ENCODE measurements at places on chromosomes 7 and 10.
A peak's percentile ranks its signal among the peaks of the same experiment; 100 is the strongest.

GRCh38 chr7:155069992-155070751 is at the start of gene HTR5A:
Gene HTR5A, plus strand, starts transcription at chr7:155070324. Its CDS starts 576 bp downstream, at chr7:155070900.
- peaks cover 6% of the 10 kb centered on the region for H3K4me1 ChIP-seq
- no peak within 1 kb of the TSS for H3K27ac ChIP-seq
- DNase-seq: peak; percentile 93
- H3K36me3 ChIP-seq: no peaks in the 10 kb centered on the region
- no peaks in the 10 kb centered on the region for H3K27me3 ChIP-seq

- no peaks in the 10 kb centered on the region for H3K27me3 ChIP-seq
- no peak overlapping the region for H3K27ac ChIP-seq
- H3K36me3 ChIP-seq: no peaks in the 10 kb centered on the region
- no peak overlapping the region for H3K4me3 ChIP-seq
- H3K4me1 ChIP-seq: no peaks in the 10 kb centered on the region
Measured at GRCh38 chr7:45568536-45569289, 5.5 kb upstream of the ADCY1 start.

DNA sequence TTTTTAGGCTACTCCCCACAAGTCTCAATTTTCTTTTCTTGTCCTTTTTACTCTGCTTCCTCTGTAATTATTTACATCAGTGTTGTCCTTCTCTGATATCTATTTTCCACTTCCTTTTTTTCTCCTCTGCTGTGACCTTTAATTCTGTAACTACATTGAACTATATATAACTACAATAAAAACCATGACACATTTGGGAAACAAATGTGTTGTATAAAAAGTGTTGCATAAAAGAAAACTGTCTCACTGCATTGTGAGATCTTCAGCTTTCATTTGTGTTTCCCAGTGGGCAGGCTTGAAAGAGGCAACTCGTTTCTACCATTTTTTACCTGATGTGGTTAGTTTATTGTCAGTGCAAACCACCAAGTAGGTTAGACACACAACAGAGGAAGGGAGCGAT is 483.9 kb upstream of the NRP1 start:
- DNase-seq: no peak
- no peak overlapping the region for H3K4me3 ChIP-seq
- no peaks in the 10 kb centered on the region for H3K4me1 ChIP-seq
- H3K27me3 ChIP-seq: no peaks in the 10 kb centered on the region
- no peaks in the 10 kb centered on the region for H3K36me3 ChIP-seq
- no peak overlapping the region for H3K27ac ChIP-seq

GRCh38 chr7:146698995-146699610 is 582.5 kb downstream of the CNTNAP2 start:
- no peaks in the 10 kb centered on the region for H3K4me1 ChIP-seq
- H3K36me3 ChIP-seq: no peaks in the 10 kb centered on the region
- DNase-seq: no peak
- no peak overlapping the region for H3K27ac ChIP-seq

GRCh38 chr7:28181416-28181815 is 821 bp upstream of the JAZF1 start:
- DNase-seq: no peak
- no peak overlapping the region for H3K27ac ChIP-seq
- H3K4me3 ChIP-seq: no peak overlapping the region
- no peaks in the 10 kb centered on the region for H3K36me3 ChIP-seq

- no peak for DNase-seq
- no peaks in the 10 kb centered on the region for H3K36me3 ChIP-seq
- H3K27me3 ChIP-seq: no peaks in the 10 kb centered on the region
- no peak overlapping the region for H3K4me3 ChIP-seq
- no peaks in the 10 kb centered on the region for H3K4me1 ChIP-seq
- H3K27ac ChIP-seq: no peak overlapping the region
Measured at GRCh38 chr10:52979295-52979990, 206.9 kb upstream of the MBL2 start.

GRCh38 chr10:86872757-86873156 is 84.7 kb downstream of the MMRN2 start:
- DNase-seq: no peak
- H3K27me3 ChIP-seq: no peaks in the 10 kb centered on the region
- H3K4me1 ChIP-seq: peaks cover 3% of the 10 kb centered on the region

GRCh38 chr10:114520453-114520852 is 116.2 kb upstream of the AFAP1L2 start:
- peaks cover 60% of the 10 kb centered on the region for H3K27me3 ChIP-seq
- no peak overlapping the region for H3K27ac ChIP-seq
- no peak for DNase-seq
- peaks cover 11% of the 10 kb centered on the region for H3K4me1 ChIP-seq
- H3K4me3 ChIP-seq: no peak overlapping the region
- no peaks in the 10 kb centered on the region for H3K36me3 ChIP-seq

DNA sequence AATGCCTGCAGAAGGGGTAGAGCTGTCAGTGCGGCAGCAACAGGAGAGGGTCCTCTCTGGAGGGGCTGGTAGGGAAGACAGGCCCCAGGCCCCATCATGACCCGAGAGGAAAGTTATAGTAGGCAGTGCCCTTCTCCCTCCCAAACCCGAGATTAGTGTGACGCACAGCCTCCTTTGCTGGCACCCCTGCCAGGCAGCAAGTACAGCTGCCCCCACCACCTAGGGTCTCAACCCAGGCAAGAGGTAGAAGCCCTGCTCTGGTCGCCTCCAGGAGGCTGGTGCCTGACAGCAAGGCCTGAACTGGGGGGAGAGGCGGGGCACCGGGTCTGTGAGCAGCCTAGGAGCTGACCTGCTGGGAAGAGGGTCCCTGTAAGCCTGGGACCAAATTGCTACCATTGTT is 15.5 kb downstream of the LOXL4 start:
- H3K4me3 ChIP-seq: no peak overlapping the region
- H3K4me1 ChIP-seq: no peaks in the 10 kb centered on the region
- no peaks in the 10 kb centered on the region for H3K27me3 ChIP-seq

GRCh38 chr7:135235841-135236240 is 2.2 kb downstream of the STRA8 start:
- no peaks in the 10 kb centered on the region for H3K4me1 ChIP-seq
- no peaks in the 10 kb centered on the region for H3K36me3 ChIP-seq
- H3K27me3 ChIP-seq: peaks cover 3% of the 10 kb centered on the region
- no peak overlapping the region for H3K27ac ChIP-seq
- DNase-seq: no peak

DNA sequence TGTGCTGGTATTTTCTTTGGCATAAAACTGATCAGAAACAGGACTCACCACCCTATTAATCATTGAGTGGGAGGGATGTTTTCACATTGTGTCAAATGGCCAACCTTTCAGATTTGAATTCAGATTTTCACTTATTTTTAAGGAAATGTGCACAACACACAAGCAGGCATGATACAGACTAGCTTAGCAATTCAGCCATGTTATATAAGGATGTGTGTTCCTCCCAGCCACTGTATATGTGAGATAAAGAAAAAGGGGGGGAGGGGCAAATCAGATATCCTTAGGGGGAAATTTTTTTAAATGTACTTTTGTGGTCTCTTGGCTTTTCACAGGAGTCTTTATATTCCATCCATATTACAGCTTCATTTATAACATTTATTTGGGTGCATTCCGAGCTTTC is 3.1 kb downstream of the GAD2 start:
- H3K36me3 ChIP-seq: no peaks in the 10 kb centered on the region
- peaks cover 22% of the 10 kb centered on the region for H3K4me1 ChIP-seq

- DNase-seq: no peak
- H3K36me3 ChIP-seq: no peaks in the 10 kb centered on the region
- H3K4me1 ChIP-seq: no peaks in the 10 kb centered on the region
- H3K27me3 ChIP-seq: peaks cover 18% of the 10 kb centered on the region
- no peak overlapping the region for H3K4me3 ChIP-seq
Measured at GRCh38 chr7:25989140-25989705, 162.8 kb upstream of the NFE2L3 start.

DNA sequence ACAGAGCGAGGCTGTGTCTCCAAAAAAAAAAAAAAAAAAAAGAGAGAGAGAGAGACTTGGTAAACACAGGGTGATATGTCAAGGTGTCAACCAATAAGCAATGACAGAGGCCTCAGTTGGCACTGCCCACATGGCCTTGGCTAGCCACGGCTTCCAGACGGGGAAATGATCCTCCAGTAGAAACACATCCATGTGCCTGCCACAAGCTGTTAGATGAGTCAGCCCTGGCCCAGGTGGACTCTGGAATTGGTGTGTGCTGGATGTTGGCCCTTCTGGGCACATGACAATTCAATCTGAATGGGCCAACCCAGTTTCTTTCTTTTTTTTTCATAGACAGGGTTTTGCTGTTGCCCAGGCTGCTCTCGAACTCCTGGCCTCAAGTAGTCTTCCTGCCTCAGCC is 13.7 kb downstream of the RFC2 start:
- no peak for DNase-seq
- H3K4me1 ChIP-seq: peaks cover 59% of the 10 kb centered on the region
- peak overlapping the region; percentile 1 for H3K27ac ChIP-seq
- H3K4me3 ChIP-seq: no peak overlapping the region

DNA sequence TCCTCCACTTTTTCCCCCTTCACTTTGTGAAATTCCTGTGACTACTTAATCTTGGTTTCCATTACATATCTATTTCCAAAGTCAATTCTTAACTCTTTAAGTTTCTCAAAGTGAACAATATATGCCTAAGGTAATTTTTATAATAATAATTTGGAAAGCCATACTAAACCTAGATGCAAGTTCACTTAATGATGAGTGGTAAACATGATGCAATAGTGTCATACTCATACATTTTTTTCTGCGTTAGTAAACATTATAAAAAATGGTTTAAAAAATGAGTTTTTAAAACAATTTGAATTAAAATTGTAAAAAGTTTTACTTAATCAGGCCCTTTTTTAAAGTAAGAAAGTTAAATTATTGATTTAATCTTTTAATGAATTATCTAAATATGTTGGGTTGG is 659.4 kb upstream of the FZD8 start:
- H3K36me3 ChIP-seq: no peaks in the 10 kb centered on the region
- no peak overlapping the region for H3K4me3 ChIP-seq
- H3K27ac ChIP-seq: no peak overlapping the region

GRCh38 chr10:44033008-44033407 is 351.9 kb downstream of the CXCL12 start:
- H3K27me3 ChIP-seq: peaks cover 2% of the 10 kb centered on the region
- H3K4me1 ChIP-seq: no peaks in the 10 kb centered on the region
- DNase-seq: no peak

- H3K27ac ChIP-seq: no peak overlapping the region
- no peaks in the 10 kb centered on the region for H3K27me3 ChIP-seq
- H3K4me1 ChIP-seq: no peaks in the 10 kb centered on the region
- H3K4me3 ChIP-seq: no peak overlapping the region
- DNase-seq: no peak
- no peaks in the 10 kb centered on the region for H3K36me3 ChIP-seq
Measured at GRCh38 chr10:51667678-51668335, 31.6 kb downstream of the CSTF2T start.

DNA sequence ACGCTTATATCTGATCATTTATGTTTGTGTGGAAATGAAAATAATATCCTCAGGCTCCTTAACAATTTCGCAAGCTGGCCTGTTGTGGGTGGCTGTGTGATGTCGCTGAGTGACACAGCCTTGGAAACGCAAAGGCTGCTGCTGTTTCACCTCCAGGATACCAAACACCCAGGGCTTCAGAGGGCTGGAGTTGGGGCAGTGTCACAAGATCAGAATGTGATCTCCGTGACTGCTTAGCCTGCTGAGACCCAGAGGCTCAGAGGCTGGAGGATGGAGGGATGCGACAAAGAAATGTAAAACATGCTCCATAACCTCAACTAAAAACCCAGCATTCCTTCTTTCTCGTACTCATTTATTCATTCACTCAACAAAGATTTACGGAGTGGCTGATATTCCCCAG is 37.2 kb upstream of the BMPER start:
- no peaks in the 10 kb centered on the region for H3K36me3 ChIP-seq
- no peak for DNase-seq

GRCh38 chr7:71155236-71155635 is 23.3 kb downstream of the GALNT17 start:
- no peaks in the 10 kb centered on the region for H3K27me3 ChIP-seq
- DNase-seq: no peak
- H3K4me3 ChIP-seq: no peak overlapping the region
- H3K27ac ChIP-seq: no peak overlapping the region
- no peaks in the 10 kb centered on the region for H3K36me3 ChIP-seq

DNA sequence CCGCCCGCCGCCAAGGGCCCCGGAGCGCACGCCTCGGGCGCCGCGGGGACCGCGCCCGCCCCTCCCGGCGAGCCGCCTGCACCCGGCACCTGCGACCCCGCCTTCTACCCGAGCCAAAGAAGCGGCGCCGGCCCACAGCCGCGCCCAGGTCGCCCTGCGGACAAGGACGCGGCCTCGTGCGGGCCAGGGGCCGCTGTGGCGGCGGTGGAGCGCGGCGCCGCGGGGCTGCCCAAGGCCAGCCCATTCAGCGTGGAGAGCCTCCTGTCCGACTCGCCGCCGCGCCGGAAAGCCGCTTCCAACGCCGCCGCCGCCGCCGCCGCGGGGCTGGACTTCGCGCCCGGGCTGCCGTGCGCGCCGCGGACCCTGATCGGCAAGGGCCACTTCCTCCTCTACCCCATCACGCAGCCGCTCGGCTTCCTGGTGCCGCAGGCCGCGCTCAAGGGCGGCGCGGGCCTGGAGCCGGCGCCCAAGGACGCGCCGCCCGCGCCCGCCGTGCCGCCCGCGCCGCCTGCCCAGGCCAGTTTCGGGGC is 3.5 kb downstream of the UNCX start:
- no peak overlapping the region for H3K27ac ChIP-seq
- no peaks in the 10 kb centered on the region for H3K4me1 ChIP-seq
- H3K36me3 ChIP-seq: no peaks in the 10 kb centered on the region
- no peak for DNase-seq

GRCh38 chr7:55140221-55140940 is 121.6 kb downstream of the EGFR start:
- H3K36me3 ChIP-seq: no peaks in the 10 kb centered on the region
- DNase-seq: no peak
- H3K27me3 ChIP-seq: no peaks in the 10 kb centered on the region
- no peaks in the 10 kb centered on the region for H3K4me1 ChIP-seq
- H3K27ac ChIP-seq: no peak overlapping the region

DNA sequence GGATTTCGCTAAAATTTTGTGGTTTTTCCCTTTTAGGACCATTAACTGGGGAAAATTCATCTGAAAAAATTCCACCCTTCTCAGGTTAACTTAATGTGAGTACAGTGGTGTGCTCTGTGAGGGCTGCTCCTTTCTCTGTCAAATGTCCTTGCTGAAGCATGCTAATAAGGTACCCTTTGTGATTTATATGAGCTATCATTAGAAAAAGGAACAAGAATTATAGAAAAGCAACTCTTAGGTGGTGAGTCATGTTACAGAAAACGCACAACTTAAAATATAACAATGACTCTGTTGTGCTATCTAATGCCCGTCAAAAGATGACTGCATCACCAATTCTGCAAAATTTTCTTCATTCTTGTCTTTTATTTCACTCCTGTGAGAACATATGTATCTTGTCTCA is 162.0 kb upstream of the MAGI2 start:
- no peaks in the 10 kb centered on the region for H3K27me3 ChIP-seq
- no peak overlapping the region for H3K4me3 ChIP-seq
- no peak for DNase-seq
- H3K27ac ChIP-seq: no peak overlapping the region
- H3K36me3 ChIP-seq: no peaks in the 10 kb centered on the region
- H3K4me1 ChIP-seq: no peaks in the 10 kb centered on the region

DNA sequence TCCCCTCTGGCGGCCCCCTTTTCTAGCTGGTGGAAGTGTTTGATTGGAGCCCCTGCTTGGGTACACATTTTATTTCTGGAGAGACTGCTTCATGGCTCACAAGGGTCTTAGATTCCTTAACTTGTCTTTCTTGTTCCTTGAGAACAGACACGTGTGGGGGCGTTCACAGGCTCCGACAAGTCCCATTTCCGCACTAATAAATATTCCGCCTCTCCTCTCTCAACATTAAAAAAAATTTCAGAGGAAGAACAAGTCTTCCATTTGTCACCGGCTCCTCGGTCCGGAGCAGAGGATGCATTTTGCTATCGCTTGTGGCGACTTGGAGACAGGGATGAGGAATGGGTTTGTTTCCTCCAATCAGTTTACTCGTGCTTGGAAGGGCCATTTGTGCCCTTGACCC is 134.0 kb upstream of the PODXL start:
- H3K27ac ChIP-seq: no peak overlapping the region
- no peaks in the 10 kb centered on the region for H3K27me3 ChIP-seq
- no peaks in the 10 kb centered on the region for H3K4me1 ChIP-seq
- no peak overlapping the region for H3K4me3 ChIP-seq
